ENCODE measurements at places on chromosomes 13 and 19.

GRCh38 chr13:24275041-24275440 lies 34.3 kb upstream of the C1QTNF9 start:
- DNase-seq, result no peak

- DNase-seq, result no peak
Measured at GRCh38 chr13:97435323-97435722, 1.4 kb downstream of the RAP2A start.

GRCh38 chr13:111202745-111203144 lies 87.6 kb downstream of the ARHGEF7 start:
- DNase-seq, result no peak

DNA sequence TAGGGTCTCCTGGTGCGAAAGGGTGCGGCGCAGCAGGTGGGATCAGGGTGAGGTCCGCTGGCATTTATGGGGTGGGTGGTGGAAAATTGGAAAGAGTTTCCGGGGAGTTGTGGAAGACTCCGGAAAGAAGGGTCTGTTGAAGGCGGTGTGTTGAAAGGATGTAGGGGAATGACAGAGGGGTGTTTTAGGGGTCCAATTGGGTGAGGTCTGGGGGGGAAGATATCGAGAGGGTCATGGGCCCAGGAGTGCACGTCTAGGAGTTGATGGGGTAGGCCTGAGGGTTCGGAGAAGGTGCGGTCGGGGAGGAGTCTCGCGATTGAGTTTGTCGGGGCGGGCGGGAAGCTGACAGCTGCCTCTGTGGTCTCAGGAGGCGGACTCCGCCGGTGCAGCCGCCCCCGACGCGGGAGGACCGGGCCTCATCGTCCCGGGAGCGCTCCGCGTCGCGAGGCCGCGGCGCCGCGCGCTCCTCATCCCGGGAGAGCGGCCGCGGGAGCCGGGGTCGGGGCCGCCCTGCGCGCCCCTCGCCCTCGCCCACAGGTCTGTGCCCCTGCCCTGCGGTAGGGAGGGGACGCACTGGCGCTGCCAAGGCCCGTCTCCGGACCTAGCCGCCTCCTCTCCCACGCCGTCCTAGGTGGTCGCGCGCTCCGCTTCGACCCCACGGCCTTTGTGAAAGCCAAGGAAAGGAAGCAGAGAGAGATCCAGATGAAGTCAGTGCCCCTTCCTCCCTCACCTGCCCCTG lies 7.0 kb downstream of the PGLYRP1 start:
- no peak for DNase-seq

GRCh38 chr13:95023405-95023804 lies 277.8 kb downstream of the ABCC4 start:
- DNase-seq, result no peak

- DNase-seq, result no peak
Measured at GRCh38 chr19:57512845-57513244, 13.1 kb downstream of the ZNF773 start.

DNA sequence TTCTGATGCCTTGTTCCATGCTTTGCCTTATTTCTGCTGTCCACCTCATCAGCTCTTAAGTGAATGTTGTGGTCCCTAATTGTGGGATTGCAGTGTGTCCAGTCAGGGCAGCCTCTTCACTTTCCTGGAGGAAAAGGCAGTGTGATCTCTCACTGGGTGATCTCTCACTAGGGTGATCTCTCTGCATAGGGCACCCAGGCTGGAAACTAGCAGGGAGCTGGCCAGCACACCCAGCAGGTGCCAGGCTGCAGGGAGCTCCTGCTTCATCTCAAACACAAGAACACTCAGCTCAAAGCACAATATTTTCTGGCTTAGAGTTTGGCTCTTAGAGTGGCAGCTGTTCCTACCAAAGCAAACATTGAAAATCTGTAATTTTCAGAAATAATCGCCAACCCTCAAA lies 36.5 kb upstream of the TSHZ3 start:
- no peak for DNase-seq

GRCh38 chr13:102089177-102089576 lies 312.7 kb downstream of the FGF14 start:
- DNase-seq, result no peak

DNA sequence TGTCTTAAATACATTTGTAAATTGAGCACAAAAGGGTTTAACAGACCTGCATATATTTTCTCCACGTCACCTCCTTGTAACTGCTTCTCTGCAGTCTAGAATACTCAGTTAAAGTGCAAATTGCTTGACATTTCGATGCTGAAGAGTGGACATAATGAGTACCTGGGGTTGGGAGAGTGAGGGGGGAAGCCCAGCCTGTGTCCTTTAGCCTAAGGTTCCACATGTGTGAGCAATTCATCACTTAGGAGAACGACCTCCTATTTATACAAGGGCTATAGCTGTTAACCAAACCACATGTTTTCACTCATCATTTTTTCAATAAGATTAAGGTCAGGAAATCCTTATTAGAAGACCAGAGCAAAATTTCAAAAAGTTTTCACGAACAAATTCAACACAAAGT lies 29.5 kb downstream of the PCDH9 start:
- DNase-seq, result no peak

DNA sequence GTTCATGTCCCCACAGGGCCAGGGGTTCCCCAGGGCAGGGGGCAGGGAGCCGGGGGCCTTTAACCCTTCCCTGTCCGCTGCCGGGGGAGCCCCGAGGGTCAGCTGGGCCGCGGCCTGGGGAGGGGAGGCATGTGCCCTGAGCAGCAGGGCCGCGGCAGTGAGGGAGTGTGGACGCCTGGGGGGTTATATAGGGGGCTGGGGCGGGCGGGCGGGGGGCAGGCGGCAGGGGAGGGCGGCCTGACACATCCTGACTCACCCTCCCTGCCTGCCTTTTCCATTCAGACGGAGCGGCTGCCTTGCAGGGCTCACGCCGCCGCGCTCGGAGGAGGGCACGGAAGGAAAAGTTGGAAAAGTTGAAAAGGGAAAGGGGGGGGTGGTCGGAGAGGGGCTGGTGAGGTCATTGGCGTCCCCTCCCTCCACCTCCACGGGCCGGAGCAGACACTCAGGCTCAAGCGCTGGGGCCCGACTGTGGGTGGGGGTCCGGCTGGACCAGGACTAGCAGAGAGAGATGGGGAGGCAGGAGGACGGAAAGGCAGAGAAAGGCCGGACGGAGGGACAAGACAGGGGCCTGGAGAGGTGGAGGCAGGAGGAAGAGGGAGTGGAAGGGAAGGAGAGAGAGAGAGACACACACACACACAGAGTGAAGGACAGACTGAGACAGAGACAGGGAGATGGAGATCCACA lies at the start of gene IL11:
Gene IL11 (minus strand): TSS at position 159 of the 684 bp plus-strand sequence. CDS start 153 bp downstream, at position 6.
- no peak for DNase-seq

All from H1 (cell line).